CD4-positive, CD25-positive, alpha-beta regulatory T cell (primary cell): ENCODE measurements at places on chromosomes 11 and 22.

GRCh38 chr11:67372321-67372992, 941 bp downstream of the CLCF1 start:
- no peaks in the 10 kb centered on the region for H3K27me3 ChIP-seq
- no peak for DNase-seq
- peak overlapping the region; percentile 73 for H3K27ac ChIP-seq
- H3K36me3 ChIP-seq: no peaks in the 10 kb centered on the region

- no peak overlapping the region for H3K27ac ChIP-seq
- DNase-seq: no peak
- H3K4me3 ChIP-seq: no peak overlapping the region
- no peaks in the 10 kb centered on the region for H3K36me3 ChIP-seq
- H3K4me1 ChIP-seq: peaks cover 16% of the 10 kb centered on the region
Observed at GRCh38 chr11:112298535-112298934, 37.9 kb upstream of the PLET1 start.

- H3K27me3 ChIP-seq: no peaks in the 10 kb centered on the region
- H3K4me1 ChIP-seq: peaks cover under 1% of the 10 kb centered on the region
- H3K36me3 ChIP-seq: peaks cover 33% of the 10 kb centered on the region
- H3K4me3 ChIP-seq: no peak overlapping the region
- no peak overlapping the region for H3K27ac ChIP-seq
Observed at GRCh38 chr11:47415949-47416472, 7.6 kb downstream of the SLC39A13 start.

DNA sequence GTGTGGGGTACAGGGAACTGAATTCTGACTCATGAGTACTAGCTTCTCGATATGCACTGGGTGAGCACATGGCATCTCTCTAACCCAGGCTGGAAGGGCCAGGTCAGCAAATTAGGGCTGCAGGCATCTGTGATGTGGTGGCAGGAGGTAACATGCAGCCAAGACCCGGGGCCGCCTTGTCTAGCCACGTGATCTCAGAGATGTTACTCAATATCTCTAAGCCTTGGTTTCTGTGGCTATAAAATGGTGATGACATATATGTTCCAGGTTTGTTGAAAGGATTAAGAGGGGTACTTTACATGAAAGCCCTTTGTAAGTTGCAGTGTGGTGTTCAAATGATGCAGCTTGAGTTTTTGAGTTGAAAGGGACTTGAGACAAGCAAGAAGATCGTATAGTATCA, 3.2 kb downstream of the ST14 start:
- H3K4me3 ChIP-seq: no peak overlapping the region
- H3K27me3 ChIP-seq: peaks cover 19% of the 10 kb centered on the region
- no peak for DNase-seq
- H3K4me1 ChIP-seq: peaks cover 5% of the 10 kb centered on the region
- H3K27ac ChIP-seq: no peak overlapping the region

DNA sequence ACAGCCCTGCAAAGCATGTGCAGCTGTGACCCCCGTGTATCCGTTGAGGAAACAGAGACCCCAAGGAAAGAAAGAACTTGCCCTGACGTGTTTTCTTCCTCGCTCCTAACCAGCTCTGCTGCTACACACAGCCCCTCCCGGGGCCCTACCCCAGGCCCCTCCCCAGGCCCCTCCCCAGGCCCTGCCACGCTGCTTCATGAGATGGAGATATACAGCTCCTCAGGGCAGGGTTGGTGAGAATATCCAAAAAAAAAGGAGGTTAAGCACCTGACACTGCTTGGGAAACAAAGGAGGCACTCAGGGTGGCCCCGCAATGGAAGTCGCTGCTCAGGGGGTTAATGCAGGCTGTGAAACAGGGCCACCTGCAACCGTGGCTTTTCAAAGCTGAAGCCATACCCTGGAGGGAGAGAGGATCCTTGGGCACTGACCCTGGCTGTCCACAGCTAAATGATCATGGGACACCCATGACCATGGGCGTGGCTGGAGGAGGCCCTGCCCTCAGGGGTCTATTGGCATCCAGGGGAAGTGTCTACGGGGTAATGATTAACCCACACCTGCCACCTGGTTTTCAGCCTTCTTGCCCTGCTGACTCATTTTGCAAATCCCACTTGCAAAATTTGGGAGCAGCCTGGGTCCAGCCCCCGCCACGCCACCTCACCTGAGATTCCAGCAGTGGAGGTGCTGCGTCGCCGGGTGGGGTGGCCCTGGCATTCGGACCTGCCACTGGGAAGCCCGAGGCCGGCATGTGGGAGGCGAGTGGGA, 112.1 kb upstream of the ANO1 start:
- no peak overlapping the region for H3K27ac ChIP-seq
- no peaks in the 10 kb centered on the region for H3K27me3 ChIP-seq
- H3K36me3 ChIP-seq: no peaks in the 10 kb centered on the region
- H3K4me3 ChIP-seq: no peak overlapping the region
- no peak for DNase-seq

DNA sequence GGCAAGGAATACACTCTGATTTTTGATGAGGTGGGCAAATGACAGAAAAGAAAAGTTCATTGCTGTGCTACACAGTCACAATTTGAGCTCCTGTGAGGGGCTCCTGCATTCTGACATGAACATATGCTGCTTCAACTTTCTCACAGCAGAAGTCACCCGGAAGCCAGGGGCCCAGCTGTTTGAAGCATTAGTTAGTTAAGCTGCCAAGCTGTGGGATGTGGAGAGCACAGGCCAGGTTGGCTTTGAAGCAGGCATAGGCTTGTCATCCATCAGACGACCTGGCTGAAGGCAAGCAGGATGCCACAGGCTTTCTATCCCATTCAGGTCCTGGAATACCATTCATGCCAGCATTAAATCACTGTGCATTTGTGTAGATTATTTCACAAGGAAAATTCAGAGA, 63.1 kb downstream of the MTNR1B start:
- H3K4me3 ChIP-seq: no peak overlapping the region
- H3K27me3 ChIP-seq: no peaks in the 10 kb centered on the region
- H3K36me3 ChIP-seq: no peaks in the 10 kb centered on the region
- no peak overlapping the region for H3K27ac ChIP-seq
- DNase-seq: no peak
- no peaks in the 10 kb centered on the region for H3K4me1 ChIP-seq

GRCh38 chr11:34426766-34427185, 12.0 kb upstream of the CAT start:
- no peaks in the 10 kb centered on the region for H3K36me3 ChIP-seq
- H3K27me3 ChIP-seq: peaks cover 17% of the 10 kb centered on the region
- no peaks in the 10 kb centered on the region for H3K4me1 ChIP-seq
- no peak for DNase-seq

DNA sequence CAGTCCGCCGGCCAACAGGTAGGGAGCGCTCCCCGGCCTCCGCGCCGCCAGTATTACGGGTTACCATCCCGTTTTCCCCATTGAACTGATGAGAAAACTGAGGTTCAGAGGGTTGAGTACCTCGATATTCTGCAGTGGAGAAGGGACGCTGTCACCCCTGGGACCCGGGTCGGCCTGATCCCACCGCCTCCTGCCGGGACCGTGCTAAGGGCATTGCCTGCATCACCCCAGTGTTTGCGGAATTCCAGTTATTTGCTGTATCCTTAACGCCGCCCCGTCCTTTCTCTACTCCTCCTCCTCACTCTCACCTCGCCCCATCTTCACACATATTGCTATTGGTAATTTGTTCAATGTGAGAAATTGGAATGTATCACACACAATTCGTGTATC, 370 bp upstream of the A4GALT start:
- no peak overlapping the region for H3K4me3 ChIP-seq
- peaks cover 9% of the 10 kb centered on the region for H3K4me1 ChIP-seq
- no peak for DNase-seq
- no peak overlapping the region for H3K27ac ChIP-seq

DNA sequence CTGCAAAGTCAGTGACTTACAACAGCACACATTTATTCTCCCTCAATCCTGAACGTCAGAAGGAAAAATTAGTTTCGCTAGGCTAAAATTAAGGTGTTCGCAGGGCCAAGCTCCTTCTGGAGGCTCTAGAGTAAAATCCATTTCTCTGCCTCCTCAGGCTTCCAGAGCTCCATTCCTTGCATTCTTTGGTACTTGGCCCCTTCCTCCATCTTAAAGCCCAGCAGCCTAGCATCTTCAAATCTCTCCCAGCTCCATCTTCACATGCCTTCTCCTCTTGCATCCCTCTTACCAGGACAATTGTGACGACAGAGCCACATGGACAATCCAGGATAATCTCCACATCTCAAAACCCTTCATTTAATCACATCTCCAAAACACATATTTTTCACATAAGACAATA, 165.0 kb downstream of the GRIA4 start:
- no peaks in the 10 kb centered on the region for H3K27me3 ChIP-seq
- no peaks in the 10 kb centered on the region for H3K36me3 ChIP-seq
- no peak for DNase-seq
- H3K27ac ChIP-seq: no peak overlapping the region
- H3K4me1 ChIP-seq: no peaks in the 10 kb centered on the region

DNA sequence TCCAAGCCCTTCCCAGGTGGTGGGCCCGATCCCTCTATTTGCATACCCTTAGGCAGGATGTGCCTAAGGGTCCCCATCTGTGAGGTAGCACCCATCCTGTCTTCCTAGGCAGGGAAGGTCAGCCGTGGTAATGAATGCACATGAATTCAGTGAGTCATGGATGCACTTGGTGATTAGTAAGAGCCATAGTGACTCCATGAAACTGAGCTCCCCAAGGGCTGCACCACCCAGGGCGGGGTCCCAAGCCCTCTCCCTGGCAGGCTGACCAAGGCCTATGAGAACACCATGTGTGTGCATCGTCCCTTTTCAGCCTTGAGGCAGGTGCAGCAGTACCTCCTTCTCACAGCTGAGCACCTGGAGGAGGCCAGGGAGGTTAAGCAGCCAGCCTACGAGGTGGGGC, 15.6 kb upstream of the SUSD2 start:
- peaks cover 6% of the 10 kb centered on the region for H3K4me1 ChIP-seq
- no peaks in the 10 kb centered on the region for H3K27me3 ChIP-seq
- H3K36me3 ChIP-seq: peaks cover 89% of the 10 kb centered on the region
